ENCODE measurements at places on chromosomes 16 and 17.

GRCh38 chr17:15289285-15290183 is 24.4 kb upstream of the PMP22 start:
- H3K27ac ChIP-seq, result no peak overlapping the region
- no peaks in the 10 kb centered on the region for H3K4me1 ChIP-seq
- H3K27me3 ChIP-seq, result no peaks in the 10 kb centered on the region
- DNase-seq, result no peak

GRCh38 chr17:78568494-78569115 is 8.6 kb downstream of the DNAH17 start:
- H3K4me1 ChIP-seq, result peaks cover 3% of the 10 kb centered on the region
- no peak overlapping the region for H3K27ac ChIP-seq
- no peaks in the 10 kb centered on the region for H3K36me3 ChIP-seq
- no peaks in the 10 kb centered on the region for H3K27me3 ChIP-seq

DNA sequence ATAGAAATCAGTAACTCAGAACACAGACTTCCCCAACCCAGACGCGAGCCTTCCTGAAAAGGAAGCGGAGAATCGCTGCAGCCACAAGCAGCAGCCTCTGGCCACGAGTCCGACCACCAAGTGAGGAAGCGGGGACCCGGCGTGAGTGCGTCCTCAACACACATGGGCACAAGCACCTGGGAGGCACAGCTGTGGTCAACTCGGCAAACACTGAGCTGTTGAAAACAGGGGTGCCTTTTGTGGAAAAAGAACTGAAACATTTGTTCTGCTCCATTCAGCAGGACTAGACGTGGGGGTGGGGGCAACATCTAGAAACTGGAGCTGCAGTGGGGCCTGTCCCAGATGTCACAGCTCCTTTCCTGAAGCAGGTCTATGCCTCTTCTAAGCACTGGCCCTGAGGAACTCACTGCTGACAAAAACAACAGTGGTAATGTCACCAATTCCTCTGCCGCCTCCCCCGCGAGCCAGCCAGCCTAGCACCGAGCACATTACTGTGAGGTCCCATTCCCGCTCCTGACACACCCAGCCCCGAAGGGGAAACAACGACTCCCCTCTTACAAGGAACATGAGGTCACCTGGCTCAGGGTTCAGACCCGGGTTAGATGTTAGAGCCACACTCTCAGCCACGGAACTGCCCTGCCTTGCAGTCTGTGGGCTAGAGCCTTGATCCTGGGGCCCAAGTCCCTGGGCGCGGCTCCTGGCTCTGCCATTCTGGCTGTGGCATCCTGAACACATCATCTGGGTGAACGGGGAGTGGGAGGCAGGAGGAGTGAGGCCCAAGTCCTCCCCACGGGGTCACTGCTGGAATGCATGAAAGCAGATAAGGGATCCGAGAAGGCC is 29.0 kb downstream of the KDM8 start:
- H3K27me3 ChIP-seq, result no peaks in the 10 kb centered on the region
- H3K36me3 ChIP-seq, result peaks cover 10% of the 10 kb centered on the region
- peaks cover 94% of the 10 kb centered on the region for H3K4me1 ChIP-seq
- DNase-seq, result no peak
- no peak overlapping the region for H3K4me3 ChIP-seq

DNA sequence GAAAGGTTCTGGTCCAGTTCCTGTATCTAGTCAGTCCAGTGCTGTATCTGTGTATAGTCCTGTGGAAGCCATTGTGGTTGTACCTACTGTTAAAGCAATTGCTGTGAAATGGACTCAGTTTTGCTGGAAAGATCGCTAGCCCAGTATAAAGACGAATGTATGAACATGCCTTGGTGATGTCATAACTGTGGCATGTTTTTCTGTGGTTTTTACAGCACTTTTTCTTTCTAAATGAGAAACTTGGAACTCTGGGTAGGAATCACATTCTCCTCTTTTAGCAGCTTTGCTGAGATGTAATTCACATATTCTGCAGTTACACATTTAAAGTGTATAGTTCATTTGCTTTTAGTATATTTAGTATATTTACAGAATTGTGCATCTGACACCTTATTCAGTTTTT is 58.1 kb downstream of the MAP2K4 start:
- H3K4me1 ChIP-seq, result no peaks in the 10 kb centered on the region
- no peaks in the 10 kb centered on the region for H3K27me3 ChIP-seq
- H3K36me3 ChIP-seq, result peaks cover 13% of the 10 kb centered on the region
- no peak overlapping the region for H3K4me3 ChIP-seq
- no peak overlapping the region for H3K27ac ChIP-seq

All from T-cell (primary cell).